ENCODE measurements at places on chromosomes 3 and 15. TPM values are rescaled to one million over a fixed set of nuclear protein-coding genes. Genes with fewer than 3 reads are reported as not detected.

- DNase-seq: peak; percentile 60
These were observed 7.1 kb upstream of the EEFSEC start for GRCh38 chr3:128146201-128146600.

- no peak for DNase-seq
These were observed 39.0 kb downstream of the CD200R1L start for GRCh38 chr3:112807685-112808084.

- no peak for DNase-seq
These were observed 438.8 kb upstream of the TGFBR2 start for GRCh38 chr3:30167541-30168011.

GRCh38 chr3:35936571-35936970 is 297.2 kb downstream of the ARPP21 start:
- no peak for DNase-seq

DNA sequence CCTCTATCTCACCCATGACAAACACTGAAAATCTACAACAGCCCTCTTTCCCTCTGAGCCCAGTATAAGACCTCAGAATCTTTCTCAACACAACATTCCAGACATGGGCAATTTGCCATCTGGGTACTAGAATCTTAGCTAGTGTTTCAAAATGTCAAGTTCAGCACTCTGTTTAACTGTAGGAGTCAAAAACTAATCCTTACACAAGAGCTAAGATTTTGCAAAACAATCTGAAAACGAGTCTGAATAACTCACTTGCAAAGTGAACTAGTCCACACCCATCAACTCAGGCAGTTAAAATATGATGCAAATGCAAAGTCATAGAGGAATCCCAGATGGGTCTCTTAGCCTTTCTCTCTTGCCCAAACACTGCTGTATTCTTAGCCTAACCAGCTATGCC is 67.8 kb downstream of the GPR176 start:
- no peak for DNase-seq

DNA sequence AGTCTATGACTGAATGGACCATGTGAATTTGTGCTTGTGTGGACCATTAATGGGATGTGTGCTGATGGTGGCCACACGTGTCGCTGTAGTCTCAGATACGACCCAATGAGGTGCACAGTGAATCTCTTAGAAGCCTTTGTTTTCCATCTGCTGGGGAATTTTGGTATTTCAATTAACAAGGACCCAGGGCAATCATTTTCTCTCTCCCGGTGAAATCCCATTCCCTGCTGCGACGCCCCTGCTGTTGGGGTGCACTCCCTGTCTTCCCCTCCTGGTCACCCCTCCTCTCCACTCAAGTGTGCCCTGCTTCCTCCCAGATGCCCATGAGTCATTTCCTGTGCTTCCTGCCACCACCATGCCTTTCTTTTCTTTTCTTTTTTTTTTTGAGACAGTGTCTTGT is 32.7 kb downstream of the EBLN2 start:
- no peak for DNase-seq

DNA sequence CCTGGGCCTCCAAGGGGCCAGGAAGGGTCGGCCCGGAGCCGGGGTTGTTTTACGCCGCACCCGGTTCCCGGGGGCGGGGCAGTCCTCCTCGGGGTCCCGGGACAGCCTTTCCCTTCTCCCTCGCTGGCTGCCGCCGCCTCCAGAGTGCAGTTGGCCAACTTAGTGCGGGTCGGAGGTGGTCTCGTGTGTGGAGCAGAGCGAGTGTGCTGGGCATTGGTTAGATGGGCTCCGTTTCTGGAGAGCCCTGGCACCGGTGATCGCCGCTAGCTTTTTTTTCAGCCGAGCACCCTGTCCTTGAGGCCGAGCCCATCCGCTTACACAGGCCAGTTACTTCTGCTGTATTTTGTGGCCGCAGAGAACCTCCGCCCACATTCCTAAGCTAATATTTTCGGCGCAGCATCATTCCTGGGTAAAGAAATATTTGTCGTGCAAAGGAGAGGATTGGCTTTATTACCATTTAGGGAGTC is 585 bp downstream of the KIF23 start:
- DNase-seq: no peak

DNA sequence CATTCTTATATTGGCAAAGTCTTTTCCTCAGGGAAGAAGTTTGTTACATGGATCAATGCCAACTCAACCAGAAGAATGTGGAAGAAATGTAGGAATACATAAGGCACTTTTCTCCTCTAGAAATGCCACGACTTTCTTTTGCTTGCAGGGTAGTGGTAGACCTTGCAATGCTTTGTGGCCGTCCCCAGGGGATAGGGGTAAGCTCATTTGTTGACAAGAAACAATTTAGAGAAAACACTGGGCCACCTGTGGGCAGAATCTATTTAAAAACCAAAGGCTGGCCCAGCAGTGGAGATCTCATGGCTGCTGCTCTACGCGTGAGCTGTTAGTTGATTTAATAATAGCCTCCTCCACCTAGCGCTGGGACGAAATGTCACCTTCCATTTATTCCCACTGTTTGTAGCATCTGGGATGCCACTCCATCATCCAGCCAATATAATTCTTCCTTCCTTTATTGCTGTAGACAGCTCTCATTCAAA is 64.6 kb upstream of the PFN2 start:
- no peak for DNase-seq

GRCh38 chr3:169662843-169663160 is 710 bp downstream of the MECOM start:
- DNase-seq: no peak

GRCh38 chr3:50154840-50155490 is at the start of gene SEMA3F:
Gene SEMA3F, plus strand, starts transcription at chr3:50155324. Its CDS starts 4,299 bp downstream, at chr3:50159623.
- DNase-seq: no peak

- no peak for DNase-seq
These were observed 497 bp upstream of the CLASP2 start for GRCh38 chr3:33718595-33718907.

- no peak for DNase-seq
These were observed 8.9 kb downstream of the DZIP3 start for GRCh38 chr3:108598375-108598774.

DNA sequence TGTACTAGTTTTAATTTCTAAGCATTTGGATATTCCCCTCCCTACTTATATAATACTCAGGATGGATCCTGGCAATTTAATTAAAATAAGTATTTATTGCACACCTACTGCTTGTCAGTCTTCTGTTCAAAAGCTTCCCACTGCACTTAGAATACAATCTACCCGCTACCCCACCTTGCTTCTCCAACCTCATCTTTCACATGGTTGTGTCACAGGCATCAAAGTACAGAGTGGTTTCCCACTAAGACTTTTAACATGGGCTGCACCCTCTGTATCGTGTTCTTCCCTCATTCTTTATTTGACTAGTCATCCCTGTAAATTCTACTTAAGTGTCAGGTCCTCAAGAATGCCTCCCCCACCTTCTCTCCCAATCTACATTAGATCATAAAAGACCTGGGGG is 35.0 kb downstream of the RIOX2 start:
- DNase-seq: no peak

- no peak for DNase-seq
These were observed 372.1 kb downstream of the MAGI1 start for GRCh38 chr3:65666448-65667091.

DNA sequence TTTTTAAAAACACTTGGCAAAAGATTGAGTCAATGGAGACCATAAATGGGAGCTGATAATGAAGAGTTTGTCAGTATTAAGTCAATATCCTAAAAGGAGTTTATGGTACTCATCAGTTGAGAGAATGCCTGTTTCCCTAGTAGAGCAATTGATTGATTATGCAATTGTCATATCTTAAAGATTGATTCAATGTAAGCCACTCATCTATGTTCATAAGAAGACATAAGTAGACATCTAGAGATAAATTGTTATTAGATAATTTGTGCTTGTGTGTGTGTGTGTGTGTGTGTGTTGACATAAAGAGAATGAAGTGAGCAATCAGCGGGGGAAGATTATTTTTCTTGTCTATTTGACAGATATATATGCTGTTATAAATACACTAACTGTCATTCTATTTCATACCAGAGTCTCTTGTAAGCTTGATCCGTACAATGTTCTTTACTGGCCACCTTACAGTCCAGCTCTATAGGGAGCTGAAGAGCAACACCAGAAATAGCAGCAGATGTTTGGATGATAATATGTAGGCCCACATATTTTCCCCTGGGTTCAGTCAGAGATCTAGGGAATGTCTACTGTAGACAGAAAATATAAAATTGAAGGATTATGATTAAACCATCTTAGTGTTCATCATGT is 848.6 kb upstream of the EPHA6 start:
- DNase-seq: no peak

GRCh38 chr15:98914626-98915025 is 93.0 kb downstream of the PGPEP1L start:
- no peak for DNase-seq

- no peak for DNase-seq
These were observed 268.1 kb downstream of the ULK4 start for GRCh38 chr3:41693799-41694198.

GRCh38 chr3:128464188-128464587 is 2.5 kb downstream of the DNAJB8 start:
- DNase-seq: no peak

GRCh38 chr15:83289160-83289559 is 4.7 kb upstream of the BNC1 start:
- DNase-seq: no peak

DNA sequence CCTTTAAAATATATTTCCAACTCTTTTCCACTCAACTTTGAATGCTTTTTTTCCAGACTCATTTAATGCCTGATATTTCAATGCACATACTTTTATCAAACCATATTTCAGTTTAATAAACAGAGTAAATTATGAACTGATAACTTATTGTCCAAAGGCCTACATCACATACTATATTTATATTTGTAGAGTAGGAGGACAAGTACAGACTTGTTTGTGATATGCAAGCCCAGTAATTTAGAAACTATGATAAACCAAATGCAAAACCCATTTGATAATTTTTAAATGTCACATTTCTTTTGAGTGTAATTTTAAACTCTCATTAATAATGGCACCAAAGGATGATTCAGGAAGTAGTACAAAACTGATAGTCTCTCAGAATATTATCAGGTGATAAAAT is 3.3 kb downstream of the RFX7 start:
- DNase-seq: no peak

GRCh38 chr15:90883526-90883975 is 753 bp upstream of the FES start:
- no peak for DNase-seq

GRCh38 chr3:159840703-159841299 is 147.8 kb upstream of the IL12A start:
- no peak for DNase-seq

DNA sequence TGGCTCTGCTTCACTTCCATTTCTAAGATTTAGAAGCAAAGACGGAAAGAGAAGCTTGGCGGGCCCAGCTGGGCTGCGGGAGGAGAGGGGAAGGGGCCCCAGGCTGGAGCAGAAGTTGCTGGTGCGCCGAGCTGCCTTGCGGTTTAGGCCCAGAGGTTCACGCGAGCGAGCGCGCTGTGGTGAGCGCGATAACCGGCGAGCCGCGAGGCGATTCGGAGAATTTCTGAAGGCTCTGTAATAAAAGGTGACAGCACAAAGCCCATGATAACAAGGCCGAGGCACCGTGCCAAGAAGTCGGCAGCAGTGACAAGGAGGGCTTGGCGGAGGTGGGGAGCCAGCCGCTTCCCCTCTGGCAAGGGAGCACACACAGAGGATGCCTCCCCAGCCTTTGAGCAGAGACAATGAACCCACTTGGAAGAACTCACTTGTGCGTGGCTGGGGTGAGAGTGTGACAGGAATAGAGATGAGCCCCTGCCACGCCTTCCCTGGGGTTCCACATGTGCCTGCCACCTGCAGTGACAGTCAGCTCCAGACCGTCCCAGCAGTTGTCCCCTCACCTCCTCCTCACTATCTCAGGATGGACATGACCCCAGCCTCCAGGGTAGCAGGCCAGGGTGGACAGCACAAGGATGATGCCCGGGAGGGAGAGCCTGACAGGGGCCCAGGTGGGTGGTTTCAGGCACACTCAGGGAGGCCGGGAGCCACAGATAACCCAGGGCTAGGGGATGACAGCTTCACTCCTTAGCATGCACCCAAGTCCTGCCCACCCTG is 315.2 kb downstream of the UACA start:
- no peak for DNase-seq

DNA sequence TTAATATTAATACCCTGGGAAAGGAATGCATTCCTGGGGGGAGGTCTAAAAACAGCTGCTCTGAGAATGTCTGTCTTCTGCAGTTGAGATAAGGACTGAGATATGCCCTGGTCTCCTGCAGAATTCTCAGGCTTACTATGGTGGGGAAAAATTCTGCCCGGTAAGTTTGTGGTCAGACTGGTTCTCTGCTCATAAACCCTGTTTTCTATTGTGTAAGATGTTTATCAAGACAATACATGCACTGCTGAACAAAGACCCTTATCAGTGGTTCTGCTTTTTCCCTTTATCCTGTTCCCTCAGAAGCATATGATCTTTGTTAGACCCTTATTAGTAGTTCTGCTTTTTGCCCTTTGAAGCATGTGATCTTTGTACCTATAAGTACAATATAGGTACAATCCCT is 494.6 kb downstream of the CNTN6 start:
- DNase-seq: no peak

DNA sequence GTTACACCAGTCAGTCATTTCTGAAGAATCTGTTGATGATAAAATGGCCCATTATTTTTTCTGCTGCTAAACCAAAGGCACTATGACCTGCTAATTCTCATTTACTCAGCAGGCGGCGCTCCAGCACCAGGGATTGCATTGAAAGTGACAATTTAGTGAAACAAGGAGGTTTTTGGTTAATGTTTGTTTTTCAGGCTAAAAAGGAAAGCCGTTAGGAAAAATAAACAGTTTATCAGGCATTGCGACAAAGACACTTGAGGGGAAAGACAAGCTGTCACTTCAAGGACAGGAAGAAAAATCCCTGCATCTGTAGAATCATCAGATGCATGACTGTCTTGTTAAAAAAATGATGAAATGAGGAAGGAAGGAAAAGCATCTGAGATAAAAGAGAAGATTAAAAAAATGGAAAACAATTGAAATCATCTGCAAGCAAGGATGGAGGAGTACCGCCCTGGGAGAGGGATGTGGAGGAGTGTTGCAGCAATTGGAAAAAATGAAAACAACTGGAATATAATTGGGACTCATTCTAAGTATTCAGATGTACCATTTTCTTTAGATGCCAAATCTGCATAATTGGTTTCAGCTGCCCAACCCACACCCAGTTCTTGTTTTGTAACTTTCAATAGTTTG is 54.0 kb downstream of the NR1D2 start:
- no peak for DNase-seq

Gene ILDR1
- total RNA-seq: 3.7 TPM

Gene FBXW12
- not detected for total RNA-seq

Gene MINAR1
- total RNA-seq: 0.74 TPM

Gene HOMER2
- 18.2 TPM for total RNA-seq

Gene LOXL1
- total RNA-seq: 29.0 TPM

Gene TLR9
- not detected for total RNA-seq

Gene NCKIPSD
- 45.9 TPM for total RNA-seq

Gene GOLGA8S
- not detected for total RNA-seq

Gene GLDN
- total RNA-seq: 5.9 TPM

Gene SCG5
- 6.1 TPM for total RNA-seq

Gene AGBL1
- total RNA-seq: not detected

Gene BFSP2
- total RNA-seq: not detected

Gene ADCY5
- total RNA-seq: 16.7 TPM

Gene FANCD2OS
- not detected for total RNA-seq

Gene EPHB1
- 2.2 TPM for total RNA-seq

Gene ALDH1L1
- 19.2 TPM for total RNA-seq

Gene HMCES
- 16.9 TPM for total RNA-seq

Gene GOLGA6B
- not detected for total RNA-seq

Gene IL17RE
- total RNA-seq: 15.2 TPM

Gene SLC22A13
- not detected for total RNA-seq
